ENCODE measurements at places on chromosomes 6 and 20.
A peak's percentile ranks its signal among the peaks of the same experiment; 100 is the strongest.

- no peak for DNase-seq
Measured at GRCh38 chr6:13466304-13467215, 20.8 kb downstream of the GFOD1 start.

DNA sequence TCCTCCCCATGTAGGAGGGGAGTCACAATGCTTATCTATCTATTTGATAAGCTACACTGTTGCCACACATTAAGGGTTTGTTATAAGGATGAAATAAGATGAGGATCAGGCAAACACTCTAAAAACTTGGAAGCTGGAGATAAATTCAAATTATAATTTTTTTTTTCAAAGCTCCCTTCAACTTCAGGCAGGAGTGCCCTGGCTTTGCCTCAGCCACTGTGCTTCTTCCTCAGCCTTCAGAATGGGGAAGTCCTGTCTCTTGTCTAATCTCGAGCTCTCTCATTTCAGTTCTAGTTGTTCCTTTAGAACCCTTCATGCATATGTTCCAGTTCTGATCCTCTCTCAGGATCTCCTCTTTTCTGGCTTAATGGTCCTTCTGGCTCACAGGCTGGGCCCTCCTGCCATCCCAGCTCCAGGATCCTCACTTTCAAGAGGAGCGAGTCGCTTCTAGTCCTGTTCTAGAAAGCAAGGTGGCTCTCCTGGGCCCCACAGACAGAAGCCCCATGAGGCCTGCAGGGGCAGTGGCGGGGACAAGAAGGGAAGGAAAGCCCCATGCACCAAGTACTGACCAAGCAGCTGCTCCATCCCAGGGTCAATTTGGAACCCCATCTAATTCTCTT lies 164.3 kb downstream of the VEGFA start:
- no peak for DNase-seq

GRCh38 chr6:36840432-36841403 lies 1.5 kb upstream of the CPNE5 start:
- no peak for DNase-seq

- DNase-seq: no peak
Measured at GRCh38 chr6:141641406-141641805, 491.3 kb upstream of the GJE1 start.

DNA sequence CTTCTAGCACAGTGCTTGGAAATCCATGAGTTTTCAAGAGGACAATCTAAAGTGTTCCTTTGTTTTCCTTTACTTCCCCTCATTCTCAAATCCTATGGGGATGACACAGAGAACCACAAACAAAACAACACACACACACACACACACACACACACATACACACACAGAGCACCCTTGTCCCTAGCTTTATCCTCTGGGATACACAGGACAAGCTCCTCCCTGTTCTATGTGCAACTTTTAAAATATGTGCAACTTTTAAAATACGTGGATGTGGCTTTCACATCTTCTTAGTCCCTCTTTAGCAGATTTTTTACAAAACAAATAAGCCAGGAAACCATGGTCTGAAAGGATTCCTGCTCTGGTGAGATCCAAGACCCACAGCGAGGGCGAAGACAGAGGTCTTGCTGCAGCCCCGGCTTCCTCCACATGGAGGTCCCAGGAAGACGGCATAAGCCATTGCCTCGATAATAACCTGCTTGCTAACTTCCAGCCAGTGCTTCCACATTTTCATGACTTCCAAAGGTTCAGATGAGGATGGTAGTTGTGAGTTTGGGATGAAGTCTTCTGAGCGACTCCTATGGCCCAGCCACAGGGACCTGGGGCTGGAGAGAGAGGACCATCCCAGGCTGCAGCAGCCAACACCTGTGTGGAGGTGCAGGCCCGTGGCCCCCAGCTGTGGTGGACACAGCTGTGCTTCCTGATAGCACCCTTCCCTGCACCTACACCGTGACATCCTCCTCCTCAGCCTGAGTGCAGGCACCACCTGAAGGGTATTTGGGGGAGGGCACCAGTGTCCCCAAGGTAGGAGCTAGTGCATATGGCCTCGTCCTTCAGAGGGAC lies 62.8 kb upstream of the CD93 start:
- no peak for DNase-seq

GRCh38 chr20:36819659-36820058 lies 46.1 kb upstream of the DSN1 start:
- DNase-seq: peak; percentile 80

DNA sequence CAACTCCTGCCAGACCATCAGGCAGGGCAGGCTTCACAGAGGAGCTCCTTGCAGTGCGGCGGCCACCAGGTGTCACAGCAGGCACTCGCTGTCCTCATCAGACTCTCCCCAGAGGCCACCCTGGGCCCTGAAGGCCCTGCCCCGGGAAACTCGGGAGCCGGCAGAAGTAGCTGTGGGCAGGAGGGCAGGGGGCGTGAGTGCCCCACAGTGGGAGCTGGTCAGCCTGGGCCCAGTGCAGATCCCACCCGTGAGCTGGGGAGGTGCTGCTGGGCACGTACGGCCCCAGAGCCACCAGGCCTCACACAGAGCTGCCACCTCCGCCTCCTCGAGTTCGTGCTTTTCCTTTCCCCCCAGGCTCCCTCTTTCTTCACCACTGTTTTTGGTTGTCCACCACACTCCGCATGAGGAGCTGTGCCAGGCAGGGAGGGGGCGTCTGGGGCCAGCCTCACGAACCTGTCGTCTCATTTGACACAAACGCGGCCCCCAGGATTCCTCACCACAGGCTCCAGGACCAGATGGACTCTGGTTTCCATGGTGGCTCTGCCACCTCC lies 33.8 kb downstream of the FRMD1 start:
- DNase-seq: no peak

- no peak for DNase-seq
Measured at GRCh38 chr6:624979-625378, 31.9 kb downstream of the HUS1B start.

DNA sequence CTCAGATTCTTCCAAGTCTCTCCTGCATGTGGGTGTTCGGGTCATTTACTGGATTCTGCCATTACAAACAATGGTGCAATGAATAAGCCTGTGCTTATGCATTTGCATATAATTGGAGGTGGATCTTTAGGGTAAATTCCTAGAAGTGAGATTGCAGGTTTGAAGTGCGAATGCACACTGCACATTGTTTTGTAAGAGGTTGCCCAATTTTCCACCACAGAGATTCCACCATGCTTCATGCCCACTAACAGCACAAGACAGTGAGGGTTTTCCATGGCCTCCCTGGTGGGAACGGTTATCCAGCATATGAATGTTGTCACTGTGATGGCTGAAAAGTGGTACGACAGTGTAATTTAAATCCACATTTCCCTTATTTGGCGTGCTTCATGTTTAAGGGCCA lies 178.8 kb upstream of the PMEPA1 start:
- no peak for DNase-seq

GRCh38 chr6:152313542-152314482 lies 323.4 kb downstream of the SYNE1 start:
- no peak for DNase-seq

Data from DMS79 (cell line).